Activated CD4-positive, alpha-beta T cell treated with anti-CD3 and anti-CD28 coated beads, Interleukin-2, amount 10 ng/mL, durations not matched to agents 24 days and 14 days (primary cell): ENCODE measurements at places on chromosomes 4 and X. TPM values are rescaled to one million over a fixed set of nuclear protein-coding genes. Genes with fewer than 3 reads are reported as not detected.

The HSFX3 gene
- total RNA-seq: not detected in 2 replicates

The TCP11X2 gene
- total RNA-seq: not detected in 2 replicates

The QRFPR gene
- total RNA-seq: not detected in 2 replicates

The BEX4 gene
- total RNA-seq: 4.2 and 5.9 TPM in 2 replicates

The ARHGAP36 gene
- total RNA-seq: not detected in 2 replicates

The HSFX4 gene
- total RNA-seq: 0.17 TPM in 1 of 2 replicates, not detected in the other

The ACOX3 gene
- total RNA-seq: 20.5 and 23.0 TPM in 2 replicates

The GATA1 gene
- total RNA-seq: not detected in 2 replicates

The VCX3A gene
- total RNA-seq: not detected in 2 replicates

DNA sequence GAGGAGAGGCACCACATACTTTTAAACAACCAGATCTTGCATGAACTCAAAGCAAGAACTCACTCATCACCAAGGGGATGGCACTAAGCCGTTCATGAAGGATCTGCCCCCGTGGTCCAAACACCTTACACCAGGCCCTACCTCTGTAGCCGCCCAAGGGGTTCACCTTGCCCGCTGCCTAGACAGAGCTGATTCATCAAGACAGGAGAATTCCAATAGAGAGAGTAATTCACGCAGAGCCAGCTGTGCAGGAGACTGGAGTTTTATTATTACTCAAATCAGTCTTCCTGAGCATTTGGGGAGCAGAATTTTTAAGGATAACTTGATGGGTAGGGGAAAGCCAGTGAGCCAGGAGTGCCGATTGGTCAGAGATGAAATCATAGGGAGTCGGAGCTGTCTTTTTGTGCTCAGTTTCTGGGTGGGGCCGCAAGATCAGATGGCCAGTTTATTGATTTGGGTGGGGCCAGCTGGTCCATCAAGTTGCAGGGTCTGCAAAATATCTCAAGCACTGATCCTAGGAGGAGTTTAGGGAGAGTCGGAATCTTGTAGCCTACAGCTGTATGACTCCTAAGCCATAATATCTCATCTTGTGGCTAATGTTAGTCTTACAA, 364.7 kb downstream of the PCDH7 start:
- no peak overlapping the region for H3K4me3 ChIP-seq
- no peaks in the 10 kb centered on the region for H3K4me1 ChIP-seq
- H3K36me3 ChIP-seq: no peaks in the 10 kb centered on the region
- DNase-seq: no peak
- no peak overlapping the region for H3K27ac ChIP-seq

DNA sequence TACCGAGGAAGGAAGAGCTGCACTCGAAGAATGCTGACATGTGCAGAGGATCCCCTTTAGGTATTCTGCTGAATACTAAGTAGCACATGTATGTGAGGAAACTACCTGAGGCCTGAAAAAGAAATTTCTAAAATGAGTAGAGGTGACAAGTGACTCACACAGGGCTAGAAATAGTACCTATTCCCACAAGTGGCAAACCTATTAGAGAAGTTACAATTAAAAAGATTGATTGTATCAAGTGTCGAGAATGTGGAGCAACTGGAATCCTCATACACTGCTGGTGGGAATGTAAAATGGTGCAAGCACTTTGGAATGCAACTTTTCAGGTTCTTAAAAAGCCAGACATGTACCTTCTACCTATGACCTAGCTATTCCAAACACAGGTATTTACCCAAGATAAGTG, 47.4 kb downstream of the CCSER1 start:
- no peak for DNase-seq
- H3K4me3 ChIP-seq: no peak overlapping the region
- no peaks in the 10 kb centered on the region for H3K27me3 ChIP-seq
- H3K4me1 ChIP-seq: no peaks in the 10 kb centered on the region
- no peaks in the 10 kb centered on the region for H3K36me3 ChIP-seq
- H3K27ac ChIP-seq: no peak overlapping the region

DNA sequence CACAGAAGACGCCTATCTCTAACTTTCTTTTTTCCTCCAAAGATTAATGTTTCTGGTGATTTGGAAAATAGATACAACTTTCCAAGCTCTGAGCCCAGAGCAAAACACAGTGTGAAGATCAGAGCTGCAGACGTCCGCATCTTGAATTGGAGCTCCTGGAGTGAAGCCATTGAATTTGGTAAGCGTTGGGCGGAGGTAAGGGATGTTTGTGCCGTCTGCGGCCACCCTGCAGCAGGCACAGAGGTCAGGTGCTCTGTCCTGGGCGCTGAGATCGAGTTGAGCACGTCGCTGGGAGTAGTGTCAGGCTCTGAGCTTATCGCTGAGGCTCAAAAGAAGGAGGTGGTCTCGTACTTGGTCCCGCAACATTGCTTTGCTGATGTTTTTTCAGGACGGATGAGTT, 31.8 kb downstream of the CSF2RA start:
- no peak overlapping the region for H3K4me3 ChIP-seq
- H3K27ac ChIP-seq: no peak overlapping the region
- no peaks in the 10 kb centered on the region for H3K36me3 ChIP-seq
- no peaks in the 10 kb centered on the region for H3K27me3 ChIP-seq
- DNase-seq: no peak

- no peak overlapping the region for H3K4me3 ChIP-seq
- peaks cover 6% of the 10 kb centered on the region for H3K4me1 ChIP-seq
- no peak for DNase-seq
- H3K27ac ChIP-seq: no peak overlapping the region
- H3K36me3 ChIP-seq: no peaks in the 10 kb centered on the region
These were observed 68.7 kb downstream of the SUPT20HL2 start for GRCh38 chrX:24245202-24245601.

DNA sequence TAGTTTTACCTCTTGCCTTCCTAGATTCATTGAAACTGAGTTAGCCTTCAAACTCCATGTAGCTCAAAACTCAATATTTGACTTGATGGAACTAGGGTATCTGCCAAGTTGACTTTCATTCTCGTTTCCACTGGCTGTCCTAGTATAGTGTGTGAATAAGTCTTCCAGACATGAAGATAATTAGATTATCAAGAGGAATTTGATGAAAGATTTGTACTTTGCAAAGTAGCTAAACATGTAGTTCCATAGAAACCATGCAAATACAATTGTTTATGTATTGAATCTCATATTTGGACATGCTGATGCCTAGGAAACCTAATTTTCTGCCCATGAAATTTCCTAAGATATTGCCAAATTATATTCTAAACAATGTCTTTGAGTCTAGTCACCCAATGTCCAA, 297.5 kb downstream of the ARHGAP24 start:
- no peak overlapping the region for H3K27ac ChIP-seq
- H3K36me3 ChIP-seq: no peaks in the 10 kb centered on the region
- H3K4me1 ChIP-seq: no peaks in the 10 kb centered on the region
- no peaks in the 10 kb centered on the region for H3K27me3 ChIP-seq

GRCh38 chr4:31009926-31010325, 289.8 kb downstream of the PCDH7 start:
- H3K4me3 ChIP-seq: no peak overlapping the region
- no peaks in the 10 kb centered on the region for H3K27me3 ChIP-seq
- DNase-seq: no peak
- H3K36me3 ChIP-seq: no peaks in the 10 kb centered on the region
- H3K27ac ChIP-seq: no peak overlapping the region
- H3K4me1 ChIP-seq: no peaks in the 10 kb centered on the region

DNA sequence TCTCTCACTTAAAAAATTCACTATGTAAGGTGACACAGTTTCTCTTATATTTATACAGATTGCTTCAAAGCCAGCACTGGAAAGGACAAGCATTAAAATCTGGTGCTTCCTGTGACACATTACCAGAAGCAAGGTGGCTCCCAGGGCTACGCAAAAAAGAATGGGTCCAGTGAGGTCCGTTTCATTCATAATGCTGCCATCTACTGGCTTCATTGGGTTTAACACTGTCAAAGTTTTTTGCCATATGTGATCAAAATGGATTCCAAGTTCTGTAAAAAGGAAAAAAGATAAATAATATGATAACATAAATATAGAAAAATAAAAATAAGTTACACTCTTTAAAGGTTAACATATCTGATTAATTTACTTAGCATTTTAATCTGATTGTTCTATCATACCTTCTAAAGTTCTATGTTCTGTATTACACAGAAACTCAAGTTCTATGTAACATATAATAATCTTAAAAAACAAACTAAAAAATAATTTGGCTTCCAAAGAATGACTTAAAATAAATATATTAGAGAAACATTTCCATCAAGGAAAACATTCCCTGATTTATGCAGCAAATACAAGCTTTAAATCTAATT, 22.1 kb downstream of the YIPF7 start:
- H3K4me1 ChIP-seq: no peaks in the 10 kb centered on the region
- H3K27me3 ChIP-seq: no peaks in the 10 kb centered on the region
- peak; percentile 79 for DNase-seq
- H3K4me3 ChIP-seq: no peak overlapping the region
- H3K27ac ChIP-seq: no peak overlapping the region

GRCh38 chrX:156000361-156000926, 2.9 kb downstream of the IL9R start:
- H3K27me3 ChIP-seq: no peaks in the 10 kb centered on the region
- peak; percentile 54 for DNase-seq
- peaks cover 64% of the 10 kb centered on the region for H3K4me1 ChIP-seq
- peak overlapping the region; percentile 36 for H3K4me3 ChIP-seq
- peak overlapping the region; percentile 83 for H3K27ac ChIP-seq

DNA sequence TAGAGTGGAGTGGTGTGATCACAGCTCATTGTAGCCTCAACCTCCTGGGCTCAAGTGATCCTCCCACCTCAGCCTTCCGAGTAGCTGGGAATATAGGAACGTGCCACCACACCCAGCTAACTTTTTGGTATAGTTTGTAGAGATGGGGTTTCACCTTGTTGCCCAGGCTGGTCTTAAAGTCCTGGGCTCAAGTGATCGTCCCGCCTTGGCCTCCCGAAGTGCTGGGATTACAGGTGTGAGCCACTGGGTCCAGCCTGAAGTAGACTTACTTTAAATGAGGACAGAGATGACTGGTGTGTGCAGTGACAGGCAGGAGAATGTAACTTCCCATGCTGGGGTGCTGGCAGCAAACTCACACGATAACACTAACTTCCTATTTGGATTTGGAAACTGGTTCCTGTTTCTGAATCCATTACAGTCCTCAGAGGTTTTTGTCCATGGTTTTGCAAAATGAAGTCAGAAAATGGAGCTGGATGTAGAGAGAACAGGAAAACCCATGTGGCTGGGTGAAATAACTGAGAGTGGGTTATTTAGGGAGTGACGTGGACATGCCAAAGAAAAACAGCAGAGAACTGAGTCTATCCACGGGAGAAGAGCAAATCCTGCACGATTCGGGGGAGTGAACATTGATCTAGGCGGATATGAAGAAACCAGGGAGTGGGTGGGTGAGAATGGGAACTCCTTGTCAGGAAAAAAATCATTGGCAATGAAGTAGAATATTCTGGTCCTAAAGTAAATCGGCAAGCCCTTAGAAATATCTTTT, 95.6 kb downstream of the GATB start:
- peaks cover 11% of the 10 kb centered on the region for H3K4me1 ChIP-seq
- H3K4me3 ChIP-seq: no peak overlapping the region
- no peaks in the 10 kb centered on the region for H3K27me3 ChIP-seq
- no peak overlapping the region for H3K27ac ChIP-seq
- no peaks in the 10 kb centered on the region for H3K36me3 ChIP-seq
- no peak for DNase-seq

DNA sequence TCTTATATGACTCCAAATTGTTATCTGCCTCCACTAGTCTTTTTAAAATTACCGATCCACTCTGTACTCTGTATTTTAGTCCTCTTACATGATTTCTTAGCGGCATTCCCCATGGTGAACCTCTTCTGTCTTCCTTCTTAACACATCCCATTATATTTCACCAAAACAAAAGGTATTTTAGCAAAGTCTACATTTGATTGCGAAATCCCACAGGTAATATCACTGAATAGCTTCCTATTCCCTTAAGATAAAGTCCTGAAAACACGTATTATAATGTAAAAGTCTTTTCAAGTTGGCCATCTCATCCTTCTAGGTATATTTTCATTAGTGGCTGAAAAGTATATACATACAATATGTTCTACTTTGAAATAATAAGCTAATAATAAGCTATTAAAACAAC, 2016.0 kb upstream of the IGFBP7 start:
- H3K27me3 ChIP-seq: no peaks in the 10 kb centered on the region
- H3K36me3 ChIP-seq: no peaks in the 10 kb centered on the region
- H3K4me3 ChIP-seq: no peak overlapping the region
- H3K27ac ChIP-seq: no peak overlapping the region
- H3K4me1 ChIP-seq: no peaks in the 10 kb centered on the region

DNA sequence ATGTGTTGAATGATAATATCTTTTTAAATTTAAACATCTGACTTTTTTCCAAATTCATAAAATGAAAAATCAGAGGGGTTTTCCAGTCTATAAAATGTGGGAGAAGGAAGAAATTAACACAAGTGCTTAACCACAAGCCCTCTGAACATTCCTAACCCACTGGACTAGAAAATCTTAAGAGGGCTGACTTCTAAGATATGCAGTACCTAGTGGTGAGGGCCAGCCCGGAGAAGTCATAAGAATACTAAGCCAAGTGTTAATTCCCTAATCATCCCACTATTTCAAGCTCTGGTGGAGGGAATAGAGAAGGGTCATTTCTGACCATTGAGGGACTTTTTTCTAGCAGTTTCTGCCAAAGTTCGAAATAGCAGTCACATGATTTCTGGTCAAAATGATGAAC, 86.9 kb upstream of the NEIL3 start:
- peaks cover 6% of the 10 kb centered on the region for H3K27me3 ChIP-seq
- H3K4me3 ChIP-seq: no peak overlapping the region
- H3K36me3 ChIP-seq: no peaks in the 10 kb centered on the region
- no peak for DNase-seq

GRCh38 chrX:46333550-46333949, 211.7 kb downstream of the ZNF674 start:
- peaks cover 4% of the 10 kb centered on the region for H3K36me3 ChIP-seq
- H3K4me3 ChIP-seq: no peak overlapping the region
- peaks cover 4% of the 10 kb centered on the region for H3K4me1 ChIP-seq
- H3K27ac ChIP-seq: no peak overlapping the region

DNA sequence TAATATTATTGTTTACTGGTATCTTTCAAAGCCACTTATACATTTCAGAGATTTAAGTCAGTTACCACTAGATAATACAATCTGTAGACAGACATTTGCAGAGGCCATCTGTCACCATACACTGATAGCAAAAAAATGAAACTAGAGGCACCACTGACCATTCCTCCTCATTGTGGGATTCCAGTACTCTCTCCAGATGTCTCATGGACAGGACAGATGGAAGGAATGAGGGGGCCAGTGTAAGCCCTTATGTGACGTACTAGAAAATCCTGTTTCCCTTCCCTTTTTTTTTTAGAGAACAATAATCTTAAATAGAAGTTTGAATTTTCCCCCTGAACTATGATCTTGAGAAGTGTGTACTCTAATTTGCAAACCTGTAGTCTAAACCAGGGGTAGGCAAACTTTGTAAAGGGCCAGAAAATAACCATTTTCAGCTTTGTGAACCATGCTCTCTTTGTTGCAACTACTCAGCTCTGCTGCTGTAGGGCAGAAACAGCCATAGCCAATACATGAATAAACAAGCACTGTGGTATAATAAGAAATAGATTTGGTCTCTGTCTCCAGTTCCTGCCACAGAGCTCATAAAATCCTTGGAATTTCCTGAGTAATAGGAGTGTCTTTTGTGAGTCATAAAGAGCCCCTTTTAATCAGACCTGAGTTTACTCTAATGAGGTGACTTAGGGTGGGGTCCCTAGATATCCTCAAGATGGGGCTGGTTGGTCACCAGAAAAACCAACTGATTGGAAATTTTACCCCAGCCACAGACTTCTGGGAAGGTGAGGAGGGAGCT, 90.4 kb downstream of the MOSPD2 start:
- no peaks in the 10 kb centered on the region for H3K27me3 ChIP-seq
- H3K4me3 ChIP-seq: no peak overlapping the region
- no peak for DNase-seq
- no peaks in the 10 kb centered on the region for H3K4me1 ChIP-seq
- no peaks in the 10 kb centered on the region for H3K36me3 ChIP-seq

GRCh38 chrX:106481341-106481740, 130.4 kb upstream of the RADX start:
- H3K27me3 ChIP-seq: no peaks in the 10 kb centered on the region
- peaks cover 16% of the 10 kb centered on the region for H3K4me1 ChIP-seq
- H3K4me3 ChIP-seq: no peak overlapping the region
- no peak overlapping the region for H3K27ac ChIP-seq
- DNase-seq: peak; percentile 81
